ENCODE measurements at places on chromosomes 11 and 22.
A peak's percentile ranks its signal among the peaks of the same experiment; 100 is the strongest.

GRCh38 chr11:70077411-70078094 lies 564 bp upstream of the ANO1 start:
- DNase-seq = no peak

DNA sequence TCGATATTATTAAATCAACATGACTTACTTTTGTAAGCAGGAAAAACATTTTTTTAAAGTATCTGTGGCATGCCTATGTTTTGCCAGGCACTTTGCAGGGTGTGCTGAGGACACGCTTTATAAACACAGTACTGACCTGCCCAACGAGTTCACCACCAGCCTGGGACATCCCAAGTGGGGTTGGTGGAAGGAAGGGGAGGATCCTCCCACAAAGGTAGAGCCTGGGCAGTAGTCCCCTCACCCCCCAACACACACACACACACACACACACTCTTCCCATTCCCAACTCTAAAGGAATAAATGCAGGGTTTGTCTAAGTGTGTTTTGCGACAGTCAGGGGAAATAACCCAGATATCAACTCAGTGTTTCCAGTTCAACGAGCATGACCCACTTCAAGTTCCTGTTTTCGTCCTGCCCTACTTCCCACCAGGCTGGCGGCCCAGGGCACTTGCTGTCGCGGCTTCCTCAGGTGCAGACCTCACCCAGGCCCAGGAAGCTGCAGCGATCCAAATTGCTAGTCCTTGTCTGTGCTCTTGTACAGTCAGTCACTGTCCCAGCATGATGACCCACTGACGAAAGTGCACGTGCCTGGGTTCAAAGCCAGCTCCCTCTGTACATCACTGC lies 3.1 kb downstream of the CERK start:
- no peak for DNase-seq

DNA sequence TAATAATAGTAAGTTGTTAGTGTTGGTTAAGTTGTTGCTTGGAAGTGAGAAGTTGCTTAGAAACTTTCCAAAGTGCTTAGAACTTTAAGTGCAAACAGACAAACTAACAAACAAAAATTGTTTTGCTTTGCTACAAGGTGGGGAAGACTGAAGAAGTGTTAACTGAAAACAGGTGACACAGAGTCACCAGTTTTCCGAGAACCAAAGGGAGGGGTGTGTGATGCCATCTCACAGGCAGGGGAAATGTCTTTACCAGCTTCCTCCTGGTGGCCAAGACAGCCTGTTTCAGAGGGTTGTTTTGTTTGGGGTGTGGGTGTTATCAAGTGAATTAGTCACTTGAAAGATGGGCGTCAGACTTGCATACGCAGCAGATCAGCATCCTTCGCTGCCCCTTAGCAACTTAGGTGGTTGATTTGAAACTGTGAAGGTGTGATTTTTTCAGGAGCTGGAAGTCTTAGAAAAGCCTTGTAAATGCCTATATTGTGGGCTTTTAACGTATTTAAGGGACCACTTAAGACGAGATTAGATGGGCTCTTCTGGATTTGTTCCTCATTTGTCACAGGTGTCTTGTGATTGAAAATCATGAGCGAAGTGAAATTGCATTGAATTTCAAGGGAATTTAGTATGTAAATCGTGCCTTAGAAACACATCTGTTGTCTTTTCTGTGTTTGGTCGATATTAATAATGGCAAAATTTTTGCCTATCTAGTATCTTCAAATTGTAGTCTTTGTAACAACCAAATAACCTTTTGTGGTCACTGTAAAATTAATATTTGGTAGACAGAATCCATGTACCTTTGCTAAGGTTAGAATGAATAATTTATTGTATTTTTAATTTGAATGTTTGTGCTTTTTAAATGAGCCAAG lies 2.7 kb downstream of the NEAT1 start:
- no peak for DNase-seq

DNA sequence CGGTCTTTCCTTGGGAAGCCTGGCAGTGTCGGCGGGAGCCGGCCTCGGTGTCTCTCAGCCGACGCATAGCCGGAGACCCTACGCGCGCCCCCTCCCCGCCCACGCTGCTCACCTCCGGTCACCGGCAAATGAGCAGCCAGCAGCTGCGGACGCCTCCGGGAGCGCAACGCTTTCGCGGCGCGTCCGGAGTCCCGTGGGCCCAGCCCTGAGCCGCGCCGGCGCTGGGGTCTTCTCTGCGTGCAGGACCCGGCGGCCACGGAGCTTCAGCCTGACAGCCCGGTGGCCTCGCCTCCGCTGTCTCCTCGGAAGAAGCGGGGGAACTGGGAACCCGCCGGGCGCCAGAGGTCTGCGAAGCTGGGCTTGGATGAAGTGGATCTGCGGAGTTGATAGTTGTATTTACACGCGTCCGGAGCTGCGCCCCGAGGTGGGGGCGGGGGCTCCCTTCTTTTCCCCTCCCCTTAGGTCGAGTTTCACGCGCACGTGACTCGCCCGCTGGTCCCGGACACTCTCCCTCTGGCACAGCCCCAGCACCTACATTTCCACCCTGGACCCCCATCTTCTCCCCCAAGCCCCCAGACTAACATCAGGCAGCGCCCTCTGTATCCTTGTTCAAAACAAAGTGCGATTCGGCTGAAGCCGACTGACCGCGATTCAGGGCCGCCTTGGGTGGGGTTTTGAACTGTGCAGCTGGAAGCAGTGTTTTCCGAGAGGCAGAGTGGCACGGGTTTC lies at the start of gene SLC43A1:
Gene SLC43A1 (minus strand): TSS at position 371 of the 729 bp plus-strand sequence. CDS start 1,591 bp downstream, outside the sequence.
- DNase-seq = peak; percentile 70

GRCh38 chr11:71176812-71177211 lies 75.6 kb downstream of the SHANK2 start:
- no peak for DNase-seq
